Ureter (tissue), 1 donor: ENCODE measurements at places on chromosomes 3 and 15. TPM values are rescaled to one million over a fixed set of nuclear protein-coding genes. Genes with fewer than 3 reads are reported as not detected.
A peak's percentile ranks its signal among the peaks of the same experiment; 100 is the strongest.

DNA sequence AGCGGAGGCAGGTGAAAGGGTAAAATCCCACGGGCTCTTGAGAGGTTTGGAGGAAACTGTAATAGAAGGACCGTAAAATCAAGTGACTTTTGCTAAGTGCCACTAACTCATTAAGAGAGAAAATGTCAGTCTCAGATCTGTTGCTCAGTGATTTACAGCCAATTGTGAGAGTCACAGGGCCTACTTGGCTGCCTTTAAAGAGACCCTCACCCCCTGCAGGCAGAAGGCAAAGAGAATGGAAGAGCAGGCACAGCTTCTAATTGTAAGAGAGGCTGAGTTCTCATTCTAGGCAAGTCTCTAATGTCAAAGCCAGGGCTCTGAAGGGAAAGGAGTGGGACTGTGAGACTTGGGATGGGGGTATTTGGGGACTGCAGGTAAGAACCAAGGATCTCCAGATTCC lies 9.3 kb upstream of the SYNM start:
- DNase-seq: no peak

GRCh38 chr3:123766193-123767008 lies 117.7 kb downstream of the MYLK start:
- no peak for DNase-seq

DNA sequence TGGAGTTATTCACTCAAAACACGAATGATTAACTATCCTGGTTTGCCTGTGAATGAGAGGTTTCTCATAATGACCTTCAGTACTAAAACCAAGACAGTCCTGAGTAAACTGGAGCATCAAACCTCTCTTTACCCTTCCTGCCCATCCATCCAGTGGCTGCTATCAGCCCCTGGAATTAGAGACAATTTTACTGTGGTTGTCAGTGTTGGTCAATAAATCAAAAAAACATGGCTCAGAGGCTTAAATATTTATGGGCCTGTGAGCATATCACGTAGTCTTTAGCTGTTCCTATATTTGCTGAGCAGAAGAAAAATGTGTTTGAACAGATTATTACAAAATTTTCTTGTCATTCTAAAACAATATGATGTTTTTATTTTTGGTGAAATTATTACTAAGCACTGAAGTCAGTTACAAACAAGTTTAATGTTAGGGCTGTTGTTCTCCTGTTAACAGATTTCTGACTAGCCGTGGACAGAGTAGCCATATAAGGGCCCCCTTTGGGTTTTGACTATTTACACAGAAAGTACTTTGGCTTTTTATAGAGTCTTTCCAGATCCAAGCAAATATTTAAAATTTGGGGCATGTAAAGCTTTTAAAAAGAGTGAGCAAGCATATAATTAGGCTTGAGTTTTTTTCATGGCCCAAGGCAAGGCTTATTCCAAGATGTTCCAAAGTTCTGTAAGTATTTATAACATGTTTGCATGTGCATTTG lies 580.9 kb downstream of the DIPK2A start:
- no peak for DNase-seq

DNA sequence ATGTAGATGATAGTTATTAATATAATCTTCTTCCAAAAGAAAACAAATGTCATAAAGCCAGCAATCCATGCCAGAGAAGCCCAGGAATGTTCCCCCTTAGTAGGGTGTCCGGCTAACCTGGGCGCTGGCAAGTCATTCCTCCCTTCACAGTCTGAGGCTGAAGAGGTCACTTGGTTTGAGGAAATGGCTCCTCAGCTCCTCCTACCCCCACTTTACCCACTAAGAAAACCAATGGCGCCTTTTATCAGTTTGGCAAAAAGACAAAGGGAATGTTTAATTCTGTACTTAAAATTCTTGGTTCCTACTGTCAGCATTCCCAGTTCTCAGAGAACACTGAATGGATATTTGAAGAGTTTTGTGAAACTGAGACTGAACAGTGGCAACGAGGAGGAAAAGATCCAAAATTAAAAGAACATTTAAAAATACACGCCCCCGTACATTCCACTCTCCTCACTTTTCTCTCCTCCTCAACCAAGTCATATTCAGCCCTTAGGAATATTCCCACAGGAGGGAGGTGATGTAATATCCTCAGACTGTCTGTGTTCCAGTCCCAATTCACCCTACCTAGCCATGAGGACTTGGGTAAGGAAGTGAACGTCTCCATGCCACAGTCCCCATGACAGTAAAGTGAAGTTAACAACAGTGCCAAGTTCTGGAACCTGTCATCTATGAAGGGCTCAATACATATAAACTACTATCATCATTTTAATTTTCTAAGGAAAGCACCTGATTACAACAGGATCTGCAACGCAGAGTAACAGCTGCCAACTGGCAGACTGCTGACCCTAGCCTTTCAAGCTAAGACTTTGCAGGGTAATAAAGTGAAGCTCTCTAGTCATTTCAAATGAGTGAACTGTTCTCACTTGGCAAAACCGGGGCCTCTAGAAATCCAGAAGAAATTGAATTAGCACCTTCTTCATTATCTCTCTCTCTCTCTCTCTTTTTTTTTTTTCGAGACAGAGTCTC lies 234.5 kb upstream of the ICE2 start:
- no peak for DNase-seq

DNA sequence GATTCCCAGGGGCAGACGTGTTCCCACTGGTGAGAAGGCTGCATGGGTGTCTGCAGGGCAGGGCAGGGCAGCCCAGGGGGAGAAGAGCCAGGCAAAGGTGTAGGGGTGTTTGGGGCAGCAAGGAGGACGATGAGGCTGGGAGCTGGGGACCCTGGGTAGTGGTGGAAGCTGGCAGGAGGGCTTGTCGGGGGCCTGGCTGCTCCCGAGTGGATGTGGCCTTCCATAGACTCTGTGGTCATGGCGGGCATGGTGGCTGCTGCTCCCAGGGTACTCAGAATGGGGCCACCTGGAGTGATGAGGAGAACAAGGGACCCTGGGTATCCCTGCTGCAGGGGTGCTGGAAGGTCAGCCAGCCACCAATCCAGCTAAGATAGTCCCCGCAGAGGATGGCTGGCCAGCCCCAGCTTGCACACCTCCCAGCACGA lies 107.5 kb downstream of the WNT7A start:
- no peak for DNase-seq

GRCh38 chr3:72976281-72976741 lies 20.3 kb upstream of the PPP4R2 start:
- DNase-seq: no peak

- peak; percentile 48 for DNase-seq
These were observed at the start of gene ZNF385D for GRCh38 chr3:21750831-21751391. TSS of gene ZNF385D (minus strand) at chr3:21751210. CDS start at chr3:21750916, 294 bp downstream.

- peak; percentile 48 for DNase-seq
These were observed 169.8 kb upstream of the MYRIP start for GRCh38 chr3:39639344-39640236.

DNA sequence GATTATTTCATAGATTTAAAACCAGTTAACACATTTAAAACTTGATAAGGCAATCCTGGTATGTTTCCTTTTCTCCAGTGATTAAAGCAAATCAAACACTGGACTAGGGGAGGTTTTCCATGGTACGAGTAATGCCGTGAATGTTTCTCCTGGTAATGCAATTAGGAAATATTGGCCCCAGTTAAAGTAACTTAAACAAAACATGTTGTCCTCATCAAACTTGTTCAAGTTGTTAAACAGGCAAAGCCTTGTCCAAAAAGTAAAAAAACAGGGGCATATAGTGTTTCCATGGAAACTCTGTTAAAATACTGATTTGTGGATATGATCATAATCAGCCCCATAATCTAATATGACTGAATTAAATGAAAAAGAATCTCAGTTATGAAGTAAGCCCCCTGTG lies 13.1 kb upstream of the LRTM1 start:
- DNase-seq: no peak

DNA sequence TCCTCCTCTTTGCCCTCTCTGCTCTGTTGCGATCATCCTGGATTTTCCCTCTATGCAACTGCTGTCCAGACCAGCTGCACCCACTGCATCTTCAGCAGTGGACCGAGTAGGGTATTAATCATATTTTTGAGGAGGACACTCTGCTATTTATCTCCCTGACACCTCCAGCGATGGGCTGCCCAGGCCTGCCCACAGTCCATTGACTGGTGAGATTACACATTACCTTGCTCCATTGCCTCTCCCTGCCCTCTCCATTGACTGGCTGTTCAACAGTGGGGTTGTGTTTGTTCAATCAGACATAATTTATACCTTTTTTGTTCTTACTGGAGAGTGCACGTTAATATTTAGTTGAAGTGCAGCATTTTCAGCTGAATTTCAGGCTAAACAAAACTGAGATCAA lies 559.3 kb upstream of the ARRDC4 start:
- no peak for DNase-seq

- DNase-seq: no peak
These were observed 60.8 kb downstream of the ATP13A5 start for GRCh38 chr3:193317682-193318300.

GRCh38 chr3:184727357-184728009 lies 15.6 kb upstream of the MAGEF1 start:
- no peak for DNase-seq

DNA sequence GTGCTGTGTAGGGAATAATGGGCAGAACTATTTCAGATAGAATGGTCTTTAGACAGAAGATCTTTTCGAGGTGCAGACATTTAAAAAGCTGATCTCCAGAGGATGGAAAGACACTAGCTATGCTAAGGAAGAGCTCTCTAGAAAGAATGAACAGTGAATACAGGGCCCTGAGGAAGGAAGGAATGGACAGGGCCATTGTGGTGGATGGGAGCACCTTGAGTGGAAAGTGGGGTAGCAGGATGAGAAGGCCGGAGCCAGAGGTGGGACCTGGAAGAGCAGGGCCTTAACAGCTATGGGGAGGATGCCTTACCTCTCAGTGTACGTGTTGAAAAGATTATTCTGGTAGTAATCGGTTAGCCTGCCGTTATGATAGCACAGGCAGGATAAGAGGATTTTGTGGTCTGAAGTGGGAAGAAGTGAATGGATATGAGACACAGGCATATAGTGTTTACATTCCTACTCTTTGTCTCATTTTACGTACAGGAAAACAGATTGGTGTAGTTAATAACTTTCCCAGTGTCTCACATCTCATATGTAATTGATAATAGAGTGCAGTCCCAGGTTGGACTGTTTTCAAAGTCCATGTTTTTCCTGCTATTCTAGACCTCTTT lies 172.4 kb downstream of the KLHL25 start:
- no peak for DNase-seq

GRCh38 chr3:31064021-31064420 lies 169.6 kb upstream of the GADL1 start:
- DNase-seq: no peak

GRCh38 chr15:42742149-42742548 lies 5.2 kb upstream of the CDAN1 start:
- no peak for DNase-seq

DNA sequence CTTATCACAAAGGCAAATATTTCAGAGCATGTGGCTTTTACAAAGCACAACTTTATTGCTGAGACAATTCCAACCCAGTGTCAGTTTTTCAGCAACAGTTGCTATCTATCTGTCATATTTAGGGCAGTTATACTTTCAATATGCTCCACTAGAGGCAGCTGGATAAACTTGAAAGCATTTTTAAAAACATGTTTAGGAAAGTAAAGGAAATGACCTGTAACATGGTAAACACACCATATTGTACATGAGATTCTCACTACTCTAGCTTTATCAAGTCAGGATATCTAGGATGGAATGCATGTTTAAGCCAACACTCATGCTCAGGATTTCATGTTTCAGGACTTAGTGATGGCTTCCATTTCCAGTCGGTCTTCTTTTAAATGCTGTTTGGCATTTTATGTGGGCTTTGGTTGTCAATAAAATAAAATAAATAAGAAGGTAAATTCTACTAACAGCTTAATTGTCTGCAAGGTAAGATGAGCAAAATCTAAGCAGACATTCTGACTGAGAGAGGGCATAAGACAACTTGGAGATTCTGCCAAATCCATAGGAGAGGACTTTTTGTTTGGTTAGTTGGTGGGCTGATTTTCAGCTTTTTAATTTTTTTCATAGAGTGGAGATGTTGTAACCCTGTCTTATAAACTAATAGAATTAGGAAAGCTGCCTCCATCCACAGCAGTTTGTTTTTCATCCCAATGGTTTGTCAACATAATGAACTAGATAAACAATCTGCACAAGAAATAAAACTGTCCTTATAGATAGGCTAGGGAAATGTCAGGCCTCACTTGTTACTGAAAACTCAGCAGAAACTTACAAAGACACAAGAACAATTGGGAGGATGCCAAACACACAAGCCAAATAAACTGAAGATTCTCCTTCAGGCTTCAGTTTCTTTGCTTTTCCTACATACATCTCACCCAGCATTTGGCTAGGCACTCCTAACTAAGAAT lies 63.4 kb upstream of the CPB1 start:
- no peak for DNase-seq

DNA sequence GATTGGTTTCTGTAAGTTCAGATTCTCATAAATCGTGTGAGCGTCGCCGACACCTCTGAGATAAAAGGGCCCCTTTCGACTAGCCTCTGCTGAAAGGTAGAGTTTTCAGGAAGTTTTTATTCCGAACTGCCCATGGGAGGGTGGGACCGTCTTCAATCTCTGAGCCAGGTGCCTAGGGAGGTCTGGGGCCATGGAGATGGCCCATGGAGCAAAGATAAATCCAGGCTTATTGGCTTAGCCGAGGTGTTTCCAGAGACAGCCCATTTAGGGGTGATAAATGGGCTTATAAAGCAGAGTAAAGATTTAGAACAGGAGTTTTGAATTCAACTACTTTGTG lies 442 bp downstream of the QTRT2 start:
- no peak for DNase-seq

- DNase-seq: no peak
These were observed 22.2 kb downstream of the CCRL2 start for GRCh38 chr3:46429250-46429649.

GRCh38 chr15:88663141-88663621 lies 24.4 kb downstream of the ISG20 start:
- DNase-seq: no peak

DNA sequence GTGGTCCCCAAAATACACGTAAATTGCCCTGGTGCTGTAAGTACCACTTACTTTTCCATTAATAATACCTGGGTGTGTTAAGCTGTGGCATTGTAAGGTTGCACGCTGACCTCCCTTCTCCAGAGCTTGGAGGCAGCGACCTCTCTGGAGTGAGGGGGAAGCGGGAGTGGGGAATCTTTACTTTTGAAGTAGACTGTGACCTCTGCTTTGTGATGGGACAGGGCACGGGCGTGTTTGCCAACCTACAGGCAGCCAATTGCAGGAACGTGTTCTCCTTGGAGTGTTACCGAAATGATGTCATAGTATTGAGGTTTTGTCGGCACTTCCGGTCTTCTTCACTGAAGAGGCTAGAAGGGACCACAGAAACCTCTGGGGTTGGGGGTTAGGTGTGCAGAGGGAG lies 227.3 kb upstream of the C2CD4B start:
- no peak for DNase-seq

GRCh38 chr15:68411343-68411675 lies 20.7 kb downstream of the ITGA11 start:
- DNase-seq: peak; percentile 33

The ZNF35 gene
- total RNA-seq: 13.5 TPM

The LMAN1L gene
- total RNA-seq: not detected

The CCR8 gene
- not detected for total RNA-seq

The FGF7 gene
- total RNA-seq: 48.3 TPM

The ALDH1A3 gene
- 24.2 TPM for total RNA-seq

The PLSCR2 gene
- 2.6 TPM for total RNA-seq

The WHAMM gene
- total RNA-seq: 14.4 TPM

The IL20RB gene
- total RNA-seq: 4.3 TPM

The GOLGA6L7 gene
- total RNA-seq: not detected

The GOLGA6A gene
- total RNA-seq: not detected

The ZFAND6 gene
- 99.5 TPM for total RNA-seq
